ENCODE measurements at places on chromosomes 6 and 20.
A peak's percentile ranks its signal among the peaks of the same experiment; 100 is the strongest.

DNA sequence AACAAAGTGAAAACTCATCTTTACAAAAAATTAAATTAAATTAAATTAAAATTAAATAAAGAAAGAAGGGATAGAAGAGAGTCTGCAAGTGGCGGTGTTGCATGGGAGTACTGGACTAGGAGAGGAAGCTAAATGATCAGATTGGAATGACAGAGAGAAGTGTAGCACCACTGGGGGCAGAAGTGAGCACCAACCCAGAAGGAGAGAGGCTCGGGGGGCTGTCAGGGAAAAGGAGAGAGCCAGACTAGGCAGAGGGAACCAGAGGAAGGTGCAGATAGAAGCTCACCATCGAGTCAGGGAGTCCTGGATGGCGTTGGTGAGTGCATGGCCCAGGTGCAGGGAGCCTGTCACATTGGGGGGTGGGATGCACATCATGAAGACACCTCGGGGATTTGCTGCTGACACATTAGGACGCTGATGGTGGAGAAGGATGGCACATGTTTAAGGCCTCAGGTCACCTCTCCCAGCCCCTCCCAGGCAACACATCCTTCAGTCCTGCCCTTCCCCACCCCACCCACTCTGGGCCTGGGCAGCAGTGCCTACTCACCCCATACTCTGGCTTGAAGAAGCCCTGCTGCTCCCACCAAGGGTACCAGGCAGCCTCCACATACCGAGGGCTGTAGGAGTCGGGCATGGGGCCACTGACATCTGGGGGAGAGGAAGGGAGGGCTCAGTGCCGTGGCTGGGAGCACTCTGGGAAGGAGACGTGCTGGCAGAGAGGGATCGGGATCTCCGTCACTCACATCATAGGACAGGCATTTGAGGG lies 4.0 kb downstream of the VARS1 start:
- DNase-seq = no peak

GRCh38 chr6:38404900-38405556 lies 234.7 kb downstream of the BTBD9 start:
- no peak for DNase-seq

DNA sequence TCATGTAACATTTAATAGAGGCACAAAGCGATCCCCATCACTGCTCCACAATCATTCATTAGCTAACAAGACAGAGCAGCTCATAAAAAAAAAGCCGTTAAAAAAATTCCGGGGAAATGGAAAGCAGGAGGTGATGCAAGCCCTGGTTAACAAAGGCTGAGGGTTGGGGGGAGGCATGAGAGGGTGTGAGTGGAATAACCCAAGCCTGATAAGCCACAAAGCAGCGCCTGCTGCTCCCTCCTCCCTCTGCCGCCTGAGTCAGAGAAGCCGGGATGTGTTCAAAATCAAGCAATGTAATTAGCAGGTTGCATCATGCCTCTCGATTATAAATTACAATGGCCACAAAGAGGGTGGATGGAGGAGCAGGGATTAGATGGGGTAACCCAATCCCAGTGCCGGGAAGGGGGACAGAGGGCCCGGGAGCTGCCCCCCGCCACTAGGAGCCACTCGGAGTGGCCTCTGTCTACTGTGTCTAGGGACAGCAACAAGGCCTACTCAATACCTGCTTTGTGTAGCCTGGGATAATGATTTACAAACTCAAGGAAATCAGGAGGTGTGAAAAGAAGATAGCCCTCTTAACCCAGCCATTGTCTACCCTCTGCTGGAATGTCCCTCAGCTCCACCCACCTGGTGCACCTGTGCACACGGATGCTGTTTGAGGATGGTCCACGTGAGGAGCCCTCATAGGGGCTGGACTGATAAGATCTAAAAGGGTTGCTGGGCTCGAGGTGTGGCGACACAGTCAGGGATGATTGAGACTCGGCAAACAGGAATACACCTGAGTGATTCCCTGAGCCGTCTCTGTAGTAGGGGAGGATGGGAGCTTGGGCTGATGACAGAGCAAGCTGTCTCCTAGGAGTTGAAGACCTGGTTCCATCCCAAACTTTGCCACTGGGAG lies 156.9 kb downstream of the VEGFA start:
- DNase-seq = no peak

DNA sequence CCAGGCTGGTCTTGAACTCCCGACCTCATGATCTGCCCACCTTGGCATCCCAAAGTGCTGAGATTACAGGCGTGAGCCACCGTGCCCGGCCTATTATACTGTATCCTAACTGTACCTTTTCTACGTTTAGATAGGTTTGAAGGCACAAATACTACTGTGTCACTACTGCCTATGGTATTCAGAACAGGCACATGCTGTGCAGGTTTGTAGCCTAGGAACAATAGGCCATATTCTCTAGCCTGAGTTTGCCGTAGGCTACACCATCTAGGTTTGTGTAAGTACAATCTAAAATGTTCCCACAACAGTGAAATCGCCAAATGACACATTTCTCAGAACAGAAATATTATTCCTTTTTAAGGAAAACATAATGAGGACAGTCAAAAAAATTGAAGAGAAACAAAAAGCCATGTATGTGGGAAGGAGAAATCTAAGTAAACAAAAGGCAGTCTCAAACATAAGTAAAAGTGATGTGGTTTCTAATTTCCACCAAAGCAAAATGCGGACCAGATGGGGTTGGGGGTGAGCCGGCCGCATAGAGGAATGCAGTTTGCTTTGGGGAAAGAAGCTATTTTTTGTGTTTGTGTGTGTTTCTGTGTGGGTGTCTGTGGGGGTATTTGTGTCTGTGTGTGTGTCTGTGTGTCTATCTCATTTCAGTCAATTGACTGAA lies 192.6 kb upstream of the SALL4 start:
- DNase-seq = no peak

GRCh38 chr6:69650703-69651102 lies 146.1 kb downstream of the LMBRD1 start:
- no peak for DNase-seq

DNA sequence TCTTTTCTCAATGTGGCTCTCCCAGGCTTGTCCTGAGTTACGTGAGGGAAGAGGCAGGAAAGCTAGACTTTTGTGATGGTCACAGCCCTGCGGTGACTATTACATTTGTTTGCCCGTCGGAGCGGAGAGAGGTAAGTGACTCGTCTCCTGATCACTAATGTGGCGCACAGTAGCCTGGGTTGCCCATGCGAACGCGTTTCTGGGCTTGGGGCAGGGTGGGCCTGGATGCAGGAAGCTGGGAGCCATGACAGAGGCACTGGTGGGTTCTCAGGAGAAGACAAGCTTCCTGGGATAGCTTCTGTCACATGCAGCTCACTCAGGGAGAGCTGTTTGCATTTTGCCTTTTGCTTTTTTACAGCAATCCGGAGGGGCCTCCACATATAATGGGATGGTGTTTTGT lies 60.6 kb downstream of the IGF2R start:
- DNase-seq = peak; percentile 81

DNA sequence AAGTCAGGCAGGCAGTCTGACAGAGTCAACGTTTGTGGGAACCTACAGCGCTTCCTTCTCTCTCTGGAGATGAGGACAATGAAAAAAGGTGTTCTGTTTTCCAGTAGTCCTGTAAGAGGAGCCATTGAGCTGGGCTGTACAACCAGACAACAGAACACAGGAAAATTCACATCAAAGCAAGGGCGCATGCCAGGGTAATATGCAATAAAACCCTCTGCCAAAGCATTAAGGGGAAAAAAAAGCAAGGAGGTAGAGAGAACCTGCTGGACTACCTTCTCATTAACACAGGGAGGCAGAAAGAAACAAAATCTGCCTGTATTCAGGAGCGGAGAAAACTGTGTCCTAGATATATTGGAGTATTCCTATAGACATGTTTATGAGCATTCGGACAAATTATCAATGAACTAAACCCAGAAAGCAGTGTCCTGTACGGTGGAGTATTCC lies 1.3 kb downstream of the RNF24 start:
- no peak for DNase-seq

- DNase-seq = no peak
These were observed 3.7 kb upstream of the FASTKD5 start for GRCh38 chr20:3163099-3164042.

- no peak for DNase-seq
These were observed 6.4 kb upstream of the TXNDC5 start for GRCh38 chr6:7916959-7917358.

DNA sequence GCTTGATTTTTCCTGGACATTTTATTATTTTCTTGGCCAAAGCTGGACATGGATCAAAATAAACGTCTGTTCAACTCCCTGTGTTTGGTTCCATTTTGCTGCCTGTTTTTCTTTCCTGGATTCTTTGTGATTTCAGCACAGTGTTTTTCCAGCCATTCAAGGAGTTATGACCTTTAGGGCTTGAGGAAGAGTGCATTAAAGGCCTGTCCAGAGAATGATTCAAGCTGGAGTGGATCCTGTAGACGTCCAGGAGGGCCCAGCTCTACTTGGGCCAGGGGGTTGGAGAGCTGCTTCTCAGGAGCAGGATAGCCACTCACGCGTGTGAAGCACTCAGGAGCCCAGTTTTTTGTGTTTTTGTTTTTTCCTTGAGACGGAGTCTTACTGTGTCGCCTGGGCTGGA lies 56.5 kb upstream of the IER3 start:
- DNase-seq = no peak

- no peak for DNase-seq
These were observed 145.3 kb downstream of the VEGFA start for GRCh38 chr6:43915208-43915869.

- DNase-seq = no peak
These were observed 236.0 kb upstream of the TENT5A start for GRCh38 chr6:81988446-81988845.

- no peak for DNase-seq
These were observed 15.2 kb downstream of the VNN2 start for GRCh38 chr6:132742495-132742894.

GRCh38 chr6:68718385-68719073 lies 83.4 kb downstream of the ADGRB3 start:
- no peak for DNase-seq

GRCh38 chr6:64037427-64037826 lies 401.8 kb downstream of the PHF3 start:
- no peak for DNase-seq

- no peak for DNase-seq
These were observed 69.9 kb downstream of the OLIG3 start for GRCh38 chr6:137424251-137424650.

DNA sequence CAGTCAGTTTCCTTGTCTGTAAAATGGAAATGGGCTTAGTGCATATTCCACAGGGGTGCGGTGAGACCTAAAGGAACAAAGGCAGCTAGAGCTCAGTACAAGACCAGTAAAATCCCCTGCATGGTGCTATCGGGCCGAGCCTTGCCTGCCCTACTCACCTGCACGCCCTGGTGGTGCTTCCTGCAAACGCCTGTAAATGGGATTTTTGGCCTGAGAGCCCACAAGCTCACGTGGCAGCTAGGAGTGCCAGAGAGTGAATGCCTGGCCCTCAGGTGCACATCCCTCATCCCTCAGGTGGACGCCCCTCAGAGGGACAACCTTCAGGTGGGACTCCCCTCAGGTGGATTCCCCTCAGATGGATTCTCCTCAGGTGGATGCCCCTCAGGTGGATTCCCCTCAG lies 48.0 kb upstream of the VSX1 start:
- no peak for DNase-seq

DNA sequence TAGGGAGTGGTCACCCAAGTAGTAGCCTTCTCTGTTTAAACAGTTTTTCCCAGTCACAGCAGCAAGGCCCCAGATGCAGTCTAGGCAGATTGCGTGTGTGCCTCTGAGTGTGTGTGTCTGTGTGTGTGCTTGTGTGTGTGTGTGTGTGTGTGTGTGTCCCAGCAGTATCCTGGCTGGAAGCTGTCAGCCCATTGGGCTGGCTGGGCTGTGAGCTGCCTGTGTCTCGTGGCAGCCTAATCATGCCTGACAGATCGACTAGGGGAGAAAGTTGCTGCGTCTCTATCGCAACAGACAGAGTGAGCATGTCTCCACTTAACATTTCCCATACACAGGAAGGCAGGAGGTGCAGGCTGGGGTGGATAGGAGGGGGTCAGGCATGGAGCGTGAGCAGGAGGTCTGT lies 42.9 kb upstream of the LRFN2 start:
- no peak for DNase-seq

DNA sequence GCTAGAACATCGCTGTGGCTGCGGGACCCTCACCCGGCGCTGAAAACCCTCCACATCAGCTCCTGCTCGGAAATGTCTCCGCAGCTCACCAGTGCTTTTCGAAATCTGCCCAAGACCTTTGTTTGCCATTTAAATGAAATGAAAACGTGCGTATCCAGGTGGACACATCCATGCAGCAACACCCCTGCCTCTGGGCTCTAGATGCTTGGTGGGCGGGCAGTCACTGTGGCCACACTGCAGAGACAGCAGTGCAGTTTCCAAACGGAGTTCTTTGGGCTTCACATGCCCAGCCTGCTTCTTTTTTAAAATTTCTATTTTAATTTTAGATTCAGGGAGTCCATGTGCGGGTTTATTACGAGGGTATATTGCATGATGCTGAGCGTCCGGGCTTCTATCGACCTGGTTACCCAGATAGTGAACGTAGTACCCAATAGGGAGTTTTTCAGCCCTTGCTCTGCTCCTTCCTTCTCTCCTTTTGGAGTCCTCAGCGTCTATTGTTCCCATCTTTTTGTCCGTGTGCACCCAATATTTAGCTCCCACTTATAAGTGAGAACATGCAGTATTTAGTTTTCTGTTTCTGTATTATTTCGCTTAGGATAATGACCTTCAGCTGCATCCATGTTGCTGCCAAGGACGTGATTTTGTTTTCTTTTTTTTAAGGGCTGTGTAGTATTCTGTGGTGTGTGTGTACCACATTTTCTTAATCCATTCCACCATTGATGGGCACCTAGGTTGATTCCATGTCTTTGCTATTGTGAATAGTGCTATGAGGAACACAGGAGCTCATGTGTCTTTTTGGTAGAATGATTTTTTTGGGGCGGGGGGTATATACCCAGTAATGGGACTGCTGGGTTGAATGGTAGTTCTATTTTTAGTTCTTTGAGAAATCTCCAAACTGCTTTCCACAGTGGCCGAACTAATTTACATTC lies 4.8 kb upstream of the TUBB2B start:
- DNase-seq = no peak

DNA sequence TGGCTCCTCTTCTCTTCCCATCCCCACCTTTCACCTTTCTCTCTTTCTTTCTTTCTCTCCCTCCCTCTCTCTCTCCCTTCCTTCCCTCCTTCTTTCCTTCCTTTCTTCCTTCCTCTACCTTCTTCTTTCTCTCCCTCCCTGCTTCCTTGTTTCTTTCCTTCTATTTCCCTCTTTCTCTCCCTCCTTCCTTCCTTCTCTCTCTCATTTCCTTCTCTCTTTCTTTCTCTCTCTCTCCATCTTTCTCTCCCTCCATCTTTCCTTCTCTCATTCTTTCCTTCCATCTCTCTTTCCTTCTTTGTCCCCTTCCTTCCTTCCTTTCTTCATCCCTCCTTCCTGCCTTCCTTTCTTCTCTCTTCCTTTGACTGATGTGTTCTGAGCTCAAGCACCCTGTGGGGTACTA lies 1467.0 kb upstream of the DEFB115 start:
- DNase-seq = no peak

- DNase-seq = no peak
These were observed 23.6 kb downstream of the BMP6 start for GRCh38 chr6:7749478-7749877.

DNA sequence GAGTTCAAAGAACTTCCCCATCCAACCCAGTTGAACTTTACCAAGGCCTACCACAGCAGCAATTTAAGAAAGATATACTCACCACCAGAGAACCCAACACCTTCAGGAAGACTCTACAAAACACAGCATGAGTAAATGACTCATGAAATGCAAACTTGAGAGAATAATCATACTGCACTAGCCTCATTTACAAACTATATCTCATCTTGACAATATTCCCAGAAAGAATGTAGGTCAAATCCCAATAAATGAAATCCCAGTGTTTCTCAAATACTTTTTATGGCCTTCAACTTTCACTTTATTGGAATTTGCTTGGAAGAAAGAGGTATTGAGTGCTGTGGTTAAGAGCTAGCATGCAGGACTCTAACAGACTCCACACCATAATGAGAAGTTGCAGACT lies 60.0 kb downstream of the FYN start:
- DNase-seq = no peak

All from esophagus muscularis mucosa (tissue), 4 donors.